ENCODE measurements at places on chromosomes 13 and 19. TPM values are rescaled to one million over a fixed set of nuclear protein-coding genes. Genes with fewer than 3 reads are reported as not detected.

Gene ANKLE1
- total RNA-seq: 14.8 TPM

GRCh38 chr13:96860882-96861281 lies 133.4 kb downstream of the OXGR1 start:
- H3K27ac ChIP-seq: no peak overlapping the region
- H3K27me3 ChIP-seq: peaks cover 13% of the 10 kb centered on the region
- no peak for DNase-seq
- no peaks in the 10 kb centered on the region for H3K4me1 ChIP-seq

DNA sequence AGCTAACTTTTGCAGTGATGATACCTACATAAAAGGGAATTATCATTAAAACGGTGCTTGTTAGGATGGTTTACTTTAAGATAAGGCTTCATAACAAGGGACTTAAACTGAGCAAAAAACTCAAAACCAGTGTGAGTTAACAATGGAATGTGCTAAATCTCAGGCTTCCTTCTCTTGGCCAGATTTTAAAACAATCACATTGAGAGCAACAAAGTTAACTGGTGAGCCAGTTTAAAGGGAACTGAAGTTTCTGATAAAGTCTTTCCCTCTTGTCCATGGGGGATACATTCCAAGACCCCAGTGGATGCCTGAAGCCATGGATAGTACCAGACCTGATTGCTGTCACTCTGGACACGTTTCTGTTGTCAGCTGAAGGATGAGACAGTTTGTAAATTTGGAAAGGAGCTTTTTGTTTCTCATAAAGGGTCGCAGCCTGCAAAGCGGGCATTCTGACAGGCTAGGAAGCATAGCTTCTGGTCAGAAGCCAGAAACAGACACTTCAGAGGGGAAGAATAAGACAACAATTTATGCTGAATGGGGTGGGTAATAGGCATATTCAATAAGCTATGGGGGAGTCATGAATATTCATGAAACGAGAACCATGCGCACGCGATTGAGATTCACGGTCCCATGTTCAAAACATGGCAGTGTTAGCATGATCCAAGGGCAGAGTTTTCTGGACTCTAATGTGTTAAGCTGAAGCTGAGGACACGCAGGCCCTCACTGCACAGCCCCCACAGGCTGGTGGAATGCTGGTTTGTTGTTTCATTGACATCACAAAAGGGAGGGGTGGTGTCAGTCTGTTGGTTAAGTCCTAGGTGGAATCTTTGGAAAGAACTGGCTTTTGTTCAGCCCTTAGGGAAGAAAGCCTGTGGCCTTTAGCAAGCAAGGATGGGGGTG lies 150.6 kb upstream of the RNF113B start:
- no peak for DNase-seq
- H3K27me3 ChIP-seq: no peaks in the 10 kb centered on the region
- no peaks in the 10 kb centered on the region for H3K4me1 ChIP-seq
- no peak overlapping the region for H3K4me3 ChIP-seq
- no peaks in the 10 kb centered on the region for H3K36me3 ChIP-seq
- no peak overlapping the region for H3K27ac ChIP-seq

Gene CBY2
- not detected for total RNA-seq

DNA sequence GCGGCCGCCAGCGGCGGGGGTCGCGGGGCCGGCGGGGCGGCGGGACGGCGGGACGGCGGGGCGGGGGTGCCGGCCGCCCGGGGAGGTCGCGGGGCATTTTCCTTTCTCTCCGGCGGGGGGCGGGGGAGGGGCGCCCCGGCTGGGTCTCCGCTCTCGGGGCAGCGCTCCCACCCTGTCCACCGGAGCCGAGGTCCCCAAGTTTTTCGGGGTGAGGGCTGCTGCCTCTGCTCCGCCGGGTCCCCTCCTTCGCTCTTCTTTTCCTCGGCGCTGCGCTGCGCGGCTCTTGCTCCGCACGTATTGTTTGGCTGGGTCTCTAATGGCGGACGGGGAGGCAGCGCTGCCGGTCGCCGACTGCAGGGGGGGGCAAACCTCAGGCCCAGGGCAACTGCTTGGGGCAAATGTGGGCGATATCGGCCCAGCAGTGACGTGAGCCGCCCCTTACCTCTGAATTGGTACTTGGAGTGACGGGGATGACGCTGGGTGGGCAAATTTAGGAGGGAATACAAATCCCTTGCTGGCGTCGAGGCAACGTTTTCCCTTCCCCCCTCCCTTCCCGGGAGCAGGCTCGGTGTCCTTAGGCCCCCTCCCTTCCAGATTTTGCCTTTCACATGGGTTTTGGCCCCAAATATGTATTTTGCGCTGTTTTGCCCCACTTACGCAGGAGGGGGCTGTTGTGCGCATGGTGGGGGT lies 759 bp downstream of the ZMYM2 start:
- no peaks in the 10 kb centered on the region for H3K27me3 ChIP-seq
- 0 out of 2 replicates have a peak, but pooled peaks cover 17% of the 10 kb centered on the region for H3K36me3 ChIP-seq
- DNase-seq: peak; percentile 8
- peak overlapping the region; percentile 95 for H3K27ac ChIP-seq
- H3K4me3 ChIP-seq: peak overlapping the region; percentile 89

DNA sequence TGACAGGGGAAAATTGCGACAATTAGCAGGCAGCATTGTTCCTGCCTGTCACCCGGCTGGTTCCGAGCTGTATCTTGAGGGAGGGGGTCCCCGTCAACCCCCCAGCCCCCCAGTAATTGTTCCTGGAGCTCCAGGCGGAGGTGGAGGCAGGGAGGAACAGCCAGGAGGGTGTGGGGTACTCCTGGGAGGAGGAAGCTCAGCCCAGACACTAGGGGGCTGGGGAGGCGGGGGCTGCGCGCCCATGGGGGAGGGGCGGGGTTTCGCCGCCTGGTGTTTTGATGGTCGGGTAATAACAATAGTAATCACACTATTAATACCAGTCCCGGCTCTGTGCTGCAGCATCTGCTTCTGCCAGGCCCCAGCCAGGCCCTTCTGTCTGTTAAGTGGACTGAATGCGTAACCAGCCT lies 8.6 kb downstream of the NPAS1 start:
- no peak overlapping the region for H3K27ac ChIP-seq
- no peaks in the 10 kb centered on the region for H3K27me3 ChIP-seq
- no peaks in the 10 kb centered on the region for H3K36me3 ChIP-seq
- no peak overlapping the region for H3K4me3 ChIP-seq

Gene ZNF439
- not detected for total RNA-seq

- H3K4me1 ChIP-seq: peaks cover 4% of the 10 kb centered on the region
- H3K36me3 ChIP-seq: peaks cover 5% of the 10 kb centered on the region
- no peaks in the 10 kb centered on the region for H3K27me3 ChIP-seq
- H3K27ac ChIP-seq: no peak overlapping the region
- DNase-seq: no peak
- H3K4me3 ChIP-seq: no peak overlapping the region
Measured at GRCh38 chr13:94607939-94608338, 6.3 kb downstream of the GPR180 start.

- H3K27me3 ChIP-seq: no peaks in the 10 kb centered on the region
- H3K36me3 ChIP-seq: 0 out of 2 replicates have a peak, but pooled peaks cover 2% of the 10 kb centered on the region
- H3K4me3 ChIP-seq: no peak overlapping the region
- no peak for DNase-seq
- H3K27ac ChIP-seq: no peak overlapping the region
Measured at GRCh38 chr19:1387684-1388636, 4.3 kb downstream of the NDUFS7 start.

Gene DAND5
- total RNA-seq: 0.25 TPM

- no peak overlapping the region for H3K4me3 ChIP-seq
- no peak overlapping the region for H3K27ac ChIP-seq
- no peaks in the 10 kb centered on the region for H3K36me3 ChIP-seq
- DNase-seq: no peak
- peaks cover 5% of the 10 kb centered on the region for H3K4me1 ChIP-seq
Measured at GRCh38 chr13:40657307-40657706, 9.1 kb downstream of the FOXO1 start.

DNA sequence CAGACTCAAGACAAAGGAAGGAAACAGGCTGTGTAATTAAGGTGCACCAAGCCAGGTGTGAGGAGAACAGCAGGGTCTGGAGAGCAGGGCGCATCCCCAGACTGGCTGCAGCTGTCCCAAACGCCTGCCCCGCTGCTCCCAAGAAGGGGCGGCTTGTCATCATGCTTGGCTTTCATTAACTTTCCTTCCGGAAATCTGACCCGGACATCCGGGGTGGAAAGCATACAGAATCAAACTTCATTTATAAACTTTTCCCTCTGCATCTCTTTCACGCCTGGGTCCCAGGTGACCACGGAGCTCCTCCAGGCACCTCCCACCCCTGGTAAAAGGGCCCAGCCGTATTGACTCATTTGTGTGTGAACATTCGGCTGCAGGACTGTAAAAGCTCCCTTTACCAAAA lies 31.7 kb downstream of the TSHZ3 start:
- no peak overlapping the region for H3K4me3 ChIP-seq
- no peak for DNase-seq
- H3K4me1 ChIP-seq: no peaks in the 10 kb centered on the region
- no peaks in the 10 kb centered on the region for H3K36me3 ChIP-seq
- no peak overlapping the region for H3K27ac ChIP-seq

Measured in HCT116 (cell line).